ENCODE measurements at places on chromosomes 3 and 15.
A peak's percentile ranks its signal among the peaks of the same experiment; 100 is the strongest.

DNA sequence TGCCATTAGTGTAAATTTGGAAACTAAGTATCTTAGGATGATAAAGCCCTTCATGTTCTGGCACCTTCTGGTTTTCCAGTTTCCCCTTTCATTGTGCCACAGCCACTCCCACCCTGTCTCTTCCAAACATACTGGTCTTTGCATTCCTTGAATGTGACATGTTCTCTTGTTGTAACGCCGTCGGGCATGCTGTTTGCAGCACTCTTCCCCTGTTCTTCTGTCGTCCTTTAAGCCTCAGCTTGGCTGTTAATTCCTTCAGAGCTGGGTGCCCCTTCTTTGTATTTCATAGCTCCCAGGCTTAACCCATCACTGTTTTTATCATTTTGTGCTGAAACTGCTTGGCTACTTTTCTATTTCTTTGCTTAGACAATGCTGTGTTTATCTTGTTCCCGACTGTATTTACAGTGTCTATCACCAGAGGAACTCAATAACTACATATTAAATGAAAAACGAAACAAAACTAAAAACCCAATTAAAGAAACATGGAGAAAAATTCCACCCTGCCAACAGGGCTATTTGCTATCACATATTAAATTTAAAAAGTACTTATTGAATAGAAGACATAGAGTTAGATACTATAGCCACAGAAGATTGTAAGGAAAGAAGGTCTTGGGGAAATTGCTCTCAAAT is 95.4 kb upstream of the KCNAB1 start:
- H3K4me1 ChIP-seq: no peaks in the 10 kb centered on the region
- H3K36me3 ChIP-seq: no peaks in the 10 kb centered on the region
- H3K4me3 ChIP-seq: no peak overlapping the region
- no peak for DNase-seq

DNA sequence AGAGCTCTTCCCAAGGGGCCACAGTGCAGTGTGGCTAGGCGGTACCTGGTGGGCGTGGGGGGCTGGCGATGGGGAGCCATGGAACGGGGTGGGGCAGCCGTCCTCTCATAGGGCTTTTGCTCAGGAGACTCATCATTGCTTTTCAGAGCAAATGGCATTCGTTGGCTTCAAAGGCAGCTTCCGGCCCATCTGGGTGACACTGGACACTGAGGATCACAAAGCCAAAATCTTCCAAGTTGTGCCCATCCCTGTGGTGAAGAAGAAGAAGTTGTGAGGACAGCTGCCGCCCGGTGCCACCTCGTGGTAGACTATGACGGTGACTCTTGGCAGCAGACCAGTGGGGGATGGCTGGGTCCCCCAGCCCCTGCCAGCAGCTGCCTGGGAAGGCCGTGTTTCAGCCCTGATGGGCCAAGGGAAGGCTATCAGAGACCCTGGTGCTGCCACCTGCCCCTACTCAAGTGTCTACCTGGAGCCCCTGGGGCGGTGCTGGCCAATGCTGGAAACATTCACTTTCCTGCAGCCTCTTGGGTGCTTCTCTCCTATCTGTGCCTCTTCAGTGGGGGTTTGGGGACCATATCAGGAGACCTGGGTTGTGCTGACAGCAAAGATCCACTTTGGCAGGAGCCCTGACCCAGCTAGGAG is 40.8 kb downstream of the MESD start:
- no peak for DNase-seq
- no peaks in the 10 kb centered on the region for H3K4me1 ChIP-seq
- H3K36me3 ChIP-seq: peaks cover 19% of the 10 kb centered on the region
- H3K27me3 ChIP-seq: no peaks in the 10 kb centered on the region
- no peak overlapping the region for H3K27ac ChIP-seq

DNA sequence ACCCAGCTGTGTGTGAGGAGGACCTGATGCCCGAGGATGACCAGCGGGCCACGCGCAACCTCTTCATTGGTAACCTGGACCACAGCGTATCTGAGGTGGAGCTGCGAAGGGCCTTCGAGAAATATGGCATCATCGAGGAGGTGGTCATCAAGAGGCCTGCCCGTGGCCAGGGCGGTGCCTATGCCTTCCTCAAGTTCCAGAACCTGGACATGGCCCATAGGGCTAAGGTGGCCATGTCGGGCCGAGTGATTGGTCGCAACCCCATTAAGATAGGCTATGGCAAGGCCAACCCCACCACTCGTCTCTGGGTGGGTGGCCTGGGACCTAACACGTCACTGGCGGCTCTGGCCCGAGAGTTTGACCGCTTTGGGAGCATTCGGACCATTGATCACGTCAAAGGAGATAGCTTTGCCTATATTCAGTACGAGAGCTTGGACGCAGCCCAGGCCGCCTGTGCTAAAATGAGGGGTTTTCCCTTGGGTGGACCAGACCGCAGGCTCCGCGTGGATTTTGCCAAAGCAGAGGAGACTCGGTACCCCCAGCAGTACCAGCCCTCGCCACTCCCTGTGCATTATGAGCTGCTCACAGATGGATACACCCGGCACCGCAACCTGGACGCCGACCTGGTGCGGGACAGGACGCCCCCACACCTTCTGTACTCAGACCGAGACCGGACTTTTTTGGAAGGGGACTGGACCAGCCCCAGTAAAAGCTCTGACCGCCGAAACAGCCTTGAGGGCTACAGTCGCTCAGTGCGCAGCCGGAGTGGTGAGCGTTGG is 1.5 kb downstream of the RBM15B start:
- no peak for DNase-seq
- peak overlapping the region; percentile 83 for H3K4me3 ChIP-seq
- peaks cover 68% of the 10 kb centered on the region for H3K4me1 ChIP-seq
- peaks cover 64% of the 10 kb centered on the region for H3K36me3 ChIP-seq
- H3K27me3 ChIP-seq: no peaks in the 10 kb centered on the region
- H3K27ac ChIP-seq: peak overlapping the region; percentile 67

DNA sequence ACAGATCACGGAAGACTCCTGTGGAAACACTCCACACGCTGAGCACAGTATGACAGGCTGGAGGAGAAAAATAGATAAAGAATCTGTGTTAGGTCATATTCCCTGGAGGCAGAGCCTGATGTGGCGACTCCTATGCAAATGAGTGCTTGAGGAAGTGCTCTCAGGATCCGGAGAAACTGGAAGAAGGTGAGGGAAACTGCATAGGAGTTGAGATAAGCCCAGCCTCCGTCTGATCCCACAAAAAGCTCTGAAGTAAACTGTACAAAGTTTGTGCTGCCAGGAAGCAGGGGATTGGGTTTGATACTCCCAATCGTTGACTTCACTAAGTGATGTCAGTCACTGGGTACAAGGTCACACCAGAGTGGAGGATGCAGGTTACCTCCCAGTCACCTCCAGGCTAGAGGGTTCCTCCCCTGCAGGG is 33.4 kb downstream of the OSBPL10 start:
- no peaks in the 10 kb centered on the region for H3K36me3 ChIP-seq
- peaks cover 2% of the 10 kb centered on the region for H3K4me1 ChIP-seq
- no peak overlapping the region for H3K4me3 ChIP-seq
- peaks cover 9% of the 10 kb centered on the region for H3K27me3 ChIP-seq

GRCh38 chr15:99967841-99968371 is 234.7 kb upstream of the LYSMD4 start:
- no peak overlapping the region for H3K27ac ChIP-seq
- no peaks in the 10 kb centered on the region for H3K4me1 ChIP-seq
- DNase-seq: no peak
- no peaks in the 10 kb centered on the region for H3K27me3 ChIP-seq
- H3K36me3 ChIP-seq: no peaks in the 10 kb centered on the region
- H3K4me3 ChIP-seq: no peak overlapping the region

DNA sequence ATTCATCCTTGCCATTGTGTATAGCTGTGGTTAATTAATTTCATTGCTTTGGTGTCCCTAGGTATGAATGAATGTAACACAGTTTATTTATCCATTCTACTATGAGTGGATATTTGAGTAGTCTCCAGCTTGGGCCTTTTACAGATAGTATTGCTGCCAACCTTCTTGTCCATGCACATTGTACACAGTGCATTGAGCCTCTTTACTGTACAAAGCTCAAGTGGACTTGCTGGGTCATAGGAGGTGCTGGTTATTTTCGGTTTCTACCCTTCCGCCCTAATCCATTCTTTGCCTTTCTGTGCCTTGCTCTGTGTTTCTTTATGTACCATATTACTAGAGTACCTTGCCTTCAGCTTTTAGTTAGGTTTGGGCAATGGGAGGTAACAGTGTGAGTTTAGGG is 60.7 kb downstream of the DUT start:
- H3K27me3 ChIP-seq: no peaks in the 10 kb centered on the region
- H3K4me3 ChIP-seq: no peak overlapping the region
- no peak overlapping the region for H3K27ac ChIP-seq
- no peak for DNase-seq
- H3K4me1 ChIP-seq: no peaks in the 10 kb centered on the region

DNA sequence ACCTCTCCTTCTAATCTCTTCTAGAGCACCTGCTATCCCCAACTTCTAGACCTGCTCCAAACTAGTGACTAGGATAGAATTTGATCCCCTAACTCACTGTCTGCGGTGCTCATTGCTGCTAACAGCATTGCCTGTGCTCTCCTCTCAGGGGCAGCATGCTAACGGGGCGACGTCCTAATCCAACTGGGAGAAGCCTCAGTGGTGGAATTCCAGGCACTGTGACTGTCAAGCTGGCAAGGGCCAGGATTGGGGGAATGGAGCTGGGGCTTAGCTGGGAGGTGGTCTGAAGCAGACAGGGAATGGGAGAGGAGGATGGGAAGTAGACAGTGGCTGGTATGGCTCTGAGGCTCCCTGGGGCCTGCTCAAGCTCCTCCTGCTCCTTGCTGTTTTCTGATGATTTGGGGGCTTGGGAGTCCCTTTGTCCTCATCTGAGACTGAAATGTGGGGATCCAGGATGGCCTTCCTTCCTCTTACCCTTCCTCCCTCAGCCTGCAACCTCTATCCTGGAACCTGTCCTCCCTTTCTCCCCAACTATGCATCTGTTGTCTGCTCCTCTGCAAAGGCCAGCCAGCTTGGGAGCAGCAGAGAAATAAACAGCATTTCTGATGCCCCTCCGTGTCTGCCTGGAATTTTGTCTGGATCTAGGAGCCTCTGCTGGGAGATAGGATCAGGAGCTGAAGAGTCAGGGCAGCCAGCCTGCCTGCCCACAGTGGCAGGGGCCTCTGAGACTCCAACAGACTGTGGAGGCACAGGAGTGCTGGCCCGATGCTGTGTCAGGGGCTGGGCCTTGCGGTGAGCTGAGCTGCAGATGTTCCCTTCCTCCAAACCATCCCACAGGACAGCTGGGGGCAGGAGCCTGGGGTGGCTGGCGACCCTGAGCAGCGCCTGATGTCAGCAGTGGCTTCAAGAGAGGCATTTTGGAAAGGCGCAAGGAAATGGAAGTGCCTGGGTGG is 3.0 kb downstream of the ISLR start:
- H3K4me1 ChIP-seq: no peaks in the 10 kb centered on the region
- no peaks in the 10 kb centered on the region for H3K27me3 ChIP-seq
- no peak overlapping the region for H3K4me3 ChIP-seq
- DNase-seq: no peak
- H3K36me3 ChIP-seq: no peaks in the 10 kb centered on the region

- H3K27me3 ChIP-seq: no peaks in the 10 kb centered on the region
- peaks cover 29% of the 10 kb centered on the region for H3K4me1 ChIP-seq
- DNase-seq: no peak
- no peak overlapping the region for H3K4me3 ChIP-seq
- H3K36me3 ChIP-seq: peaks cover 2% of the 10 kb centered on the region
- H3K27ac ChIP-seq: no peak overlapping the region
Measured at GRCh38 chr3:67946436-67946835, 292.0 kb upstream of the SUCLG2 start.

GRCh38 chr15:96412045-96412905 is 81.8 kb downstream of the NR2F2 start:
- no peak overlapping the region for H3K27ac ChIP-seq
- H3K4me1 ChIP-seq: peaks cover 2% of the 10 kb centered on the region
- H3K4me3 ChIP-seq: no peak overlapping the region
- H3K27me3 ChIP-seq: peaks cover 77% of the 10 kb centered on the region

GRCh38 chr3:128492671-128493569 is at the start of gene GATA2:
Gene GATA2 (minus strand): TSS chr3:128493201. CDS start chr3:128487031, 6,170 bp downstream.
- H3K4me3 ChIP-seq: no peak within 1 kb of the TSS
- no peaks in the 10 kb centered on the region for H3K36me3 ChIP-seq
- peaks cover 17% of the 10 kb centered on the region for H3K4me1 ChIP-seq
- H3K27me3 ChIP-seq: peaks cover 54% of the 10 kb centered on the region

DNA sequence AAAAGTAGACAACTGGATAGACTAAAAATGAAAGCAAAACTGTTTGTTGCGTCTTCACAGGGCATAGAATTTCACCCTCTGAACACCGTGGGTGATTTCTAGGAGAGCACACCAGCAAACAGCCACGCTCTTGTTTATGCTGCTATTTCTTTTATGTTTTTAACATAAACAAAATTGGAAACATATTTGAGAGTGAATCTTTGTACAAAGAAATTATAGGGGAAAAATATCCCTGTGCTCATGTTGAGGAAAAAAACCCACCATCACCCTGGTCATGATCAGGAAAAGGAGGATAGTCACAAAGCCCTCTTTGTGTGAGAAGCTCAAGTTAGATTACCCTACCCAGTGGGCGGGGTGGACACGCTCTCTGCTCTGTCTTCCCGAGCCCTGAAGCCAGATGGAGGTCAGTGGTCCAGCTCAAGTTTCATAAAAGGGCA is 313.3 kb downstream of the SATB1 start:
- H3K36me3 ChIP-seq: no peaks in the 10 kb centered on the region
- peaks cover 4% of the 10 kb centered on the region for H3K4me1 ChIP-seq
- H3K27ac ChIP-seq: peak overlapping the region; percentile 55
- H3K27me3 ChIP-seq: no peaks in the 10 kb centered on the region
- H3K4me3 ChIP-seq: peak overlapping the region; percentile 61
- peak; percentile 23 for DNase-seq

- peak; percentile 20 for DNase-seq
- peaks cover 1% of the 10 kb centered on the region for H3K27me3 ChIP-seq
- H3K36me3 ChIP-seq: no peaks in the 10 kb centered on the region
- no peak overlapping the region for H3K27ac ChIP-seq
Measured at GRCh38 chr3:106566277-106566676, 697.5 kb upstream of the CBLB start.

- H3K27me3 ChIP-seq: no peaks in the 10 kb centered on the region
- H3K27ac ChIP-seq: peak overlapping the region; percentile 53
- no peak overlapping the region for H3K4me3 ChIP-seq
- DNase-seq: peak; percentile 64
- H3K36me3 ChIP-seq: no peaks in the 10 kb centered on the region
Measured at GRCh38 chr3:192819001-192819569, 91.7 kb upstream of the FGF12 start.

DNA sequence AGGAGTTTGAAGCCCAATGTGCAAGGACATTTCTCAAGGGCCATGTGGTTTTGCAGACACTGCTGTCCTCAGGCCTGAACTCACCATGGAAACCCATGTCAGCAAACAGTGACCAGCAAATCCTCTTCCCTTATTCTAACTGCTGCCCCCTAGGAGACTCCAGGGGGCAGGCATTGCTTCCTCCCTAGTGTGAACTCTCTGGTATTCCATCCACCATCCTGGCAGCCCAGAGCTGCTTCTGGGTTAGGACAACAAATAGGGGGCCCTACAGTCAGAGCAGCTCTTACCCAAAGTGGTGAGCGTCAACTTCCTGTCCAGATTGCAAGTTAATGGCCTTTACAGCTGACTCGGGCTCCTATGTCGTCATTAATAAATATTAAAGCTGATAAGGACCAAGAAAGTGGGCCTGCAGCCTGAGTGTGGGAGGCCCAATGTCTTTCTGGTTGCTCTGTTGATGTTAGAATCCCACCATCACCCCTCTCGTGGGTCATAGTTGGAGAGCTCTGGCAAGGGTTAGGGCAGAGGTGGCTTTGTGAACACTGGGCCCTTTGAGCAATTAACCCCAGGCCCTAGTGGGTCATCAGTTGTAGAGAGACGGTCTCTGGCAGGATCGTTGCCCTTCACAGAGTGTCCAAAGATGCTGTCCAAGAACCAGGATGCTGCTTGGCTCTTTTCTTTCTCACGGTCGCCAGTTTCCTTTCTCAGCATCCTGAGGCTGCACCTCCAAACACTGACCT is 41.5 kb downstream of the TGM4 start:
- no peak for DNase-seq
- no peaks in the 10 kb centered on the region for H3K27me3 ChIP-seq
- H3K36me3 ChIP-seq: no peaks in the 10 kb centered on the region
- no peaks in the 10 kb centered on the region for H3K4me1 ChIP-seq
